ENCODE measurements at places on chromosomes 2 and 18.

GRCh38 chr2:126586317-126586716 is 69.6 kb upstream of the GYPC start:
- no peak for DNase-seq

DNA sequence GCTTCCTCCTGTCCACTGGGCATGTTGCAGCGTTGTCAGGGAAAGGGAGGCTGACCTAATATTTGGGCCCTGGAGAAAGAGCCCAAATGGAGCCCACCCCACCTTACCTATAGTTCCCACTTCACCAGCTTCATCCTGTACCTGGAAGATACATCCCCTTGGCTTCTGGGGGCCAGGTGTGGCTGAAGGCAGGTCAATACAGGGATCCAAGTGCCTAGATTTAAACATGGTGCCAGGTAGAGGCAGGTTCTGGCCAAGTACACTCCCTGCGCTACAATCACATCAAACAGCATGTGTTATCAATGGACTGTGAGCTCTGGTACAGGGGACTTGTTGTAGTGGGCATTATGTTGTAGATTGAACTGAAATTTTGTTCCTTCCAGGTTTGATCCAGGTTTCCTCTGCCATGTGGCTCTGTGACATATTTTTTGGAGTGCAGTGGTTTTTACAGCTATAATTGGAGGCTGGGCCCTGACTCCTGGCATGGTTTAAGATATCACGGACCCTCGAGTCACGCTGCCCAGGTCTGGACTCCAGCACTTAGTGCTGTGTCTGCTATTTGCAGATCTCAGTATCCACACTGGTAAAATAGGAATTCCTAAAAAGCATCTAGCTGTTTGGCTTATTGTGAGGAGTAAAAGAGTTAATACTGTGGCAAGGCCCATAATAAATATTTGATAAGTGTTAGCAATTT is 23.8 kb downstream of the MYCN start:
- DNase-seq: no peak

DNA sequence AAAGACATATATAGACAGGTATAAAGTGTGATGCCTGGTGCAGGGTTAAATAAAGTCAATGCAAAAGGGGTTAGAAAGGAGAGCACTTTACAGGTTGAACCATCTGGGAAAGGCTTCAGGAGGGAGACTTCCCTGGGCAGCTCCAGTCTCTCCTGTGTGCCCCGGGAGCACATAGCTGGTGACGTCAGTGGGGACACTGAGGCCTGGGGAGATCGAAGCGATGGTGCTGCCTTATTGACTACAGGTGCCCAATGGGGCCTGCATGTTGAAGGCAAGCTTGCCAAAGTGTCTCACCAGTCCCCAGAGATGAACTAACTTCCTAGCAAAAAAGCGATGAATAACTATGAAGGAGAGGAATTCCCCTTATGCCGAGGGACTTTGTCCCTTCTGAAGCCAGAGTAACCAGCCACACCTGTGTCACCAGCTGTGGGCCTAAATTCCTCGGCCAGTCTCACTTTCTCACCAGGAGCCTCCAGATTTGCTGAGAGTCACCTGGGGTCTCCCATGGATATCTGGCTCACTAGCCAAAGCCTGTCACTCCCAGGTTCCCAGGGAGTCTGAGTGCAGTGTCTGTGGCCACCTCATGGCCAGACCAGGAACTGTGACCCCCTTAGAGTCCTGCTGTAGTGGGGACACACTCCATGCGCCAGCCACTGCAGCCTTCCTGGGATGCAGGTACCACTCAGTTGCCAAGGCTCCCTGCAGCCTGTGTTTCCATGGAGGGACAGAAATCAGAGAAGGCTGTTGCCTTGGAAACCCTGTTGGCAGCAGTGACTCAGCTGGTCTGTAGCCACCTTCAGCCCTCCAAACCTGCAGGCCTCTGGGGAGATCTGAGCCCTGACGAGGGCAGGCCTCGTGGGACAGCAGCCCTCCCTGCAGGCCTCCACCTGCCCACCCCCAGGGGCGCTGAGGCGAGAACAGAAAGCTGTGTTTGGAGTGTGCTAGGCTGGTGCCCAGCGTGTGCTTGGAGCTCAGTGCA is 128.7 kb downstream of the CTIF start:
- no peak for DNase-seq

DNA sequence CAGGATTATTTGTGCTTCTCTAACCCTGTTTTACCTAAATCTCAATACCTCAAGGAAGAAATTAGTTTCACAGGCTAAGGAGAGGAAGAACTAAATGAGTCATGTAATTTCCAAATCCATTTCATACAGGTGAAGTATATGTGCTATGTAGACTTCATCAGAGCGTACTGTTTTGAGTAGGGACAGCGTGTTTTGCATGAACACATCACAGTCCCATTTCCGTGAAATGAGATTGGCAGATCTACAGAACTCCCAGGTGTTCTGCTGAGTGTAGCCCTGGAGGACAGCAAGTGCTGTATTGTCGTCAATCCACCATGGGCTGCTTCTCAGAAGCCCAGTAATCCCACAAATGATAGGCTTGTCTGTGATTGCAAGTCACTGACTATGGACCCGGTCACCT is 97.7 kb downstream of the XRCC5 start:
- DNase-seq: no peak

- DNase-seq: no peak
Observed at GRCh38 chr2:110834134-110834827, 101.9 kb downstream of the ACOXL start.

DNA sequence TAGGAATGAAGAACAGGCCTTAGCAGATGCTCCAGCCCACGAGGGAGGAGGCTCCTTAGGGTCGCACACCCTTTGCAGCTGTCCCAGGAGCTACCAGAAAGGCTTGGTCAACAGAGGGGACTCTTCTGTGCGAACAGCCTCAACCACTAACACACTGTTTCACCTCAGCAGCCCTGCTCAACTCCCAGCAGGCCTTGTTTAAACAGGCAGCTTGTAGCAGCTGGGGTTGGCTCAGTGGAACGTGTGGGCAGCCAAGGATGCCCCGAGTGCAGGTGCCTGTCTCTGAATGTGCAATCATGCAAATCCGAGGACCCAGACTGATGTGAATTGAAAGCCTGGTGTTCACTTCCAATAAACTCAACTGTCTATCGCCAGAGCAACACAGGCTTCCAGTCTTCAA is 88.7 kb upstream of the CXCR4 start:
- DNase-seq: no peak

GRCh38 chr18:5413447-5413846 is 117.9 kb upstream of the ZBTB14 start:
- no peak for DNase-seq

GRCh38 chr2:169119851-169120250 is 50.5 kb downstream of the DHRS9 start:
- DNase-seq: no peak

DNA sequence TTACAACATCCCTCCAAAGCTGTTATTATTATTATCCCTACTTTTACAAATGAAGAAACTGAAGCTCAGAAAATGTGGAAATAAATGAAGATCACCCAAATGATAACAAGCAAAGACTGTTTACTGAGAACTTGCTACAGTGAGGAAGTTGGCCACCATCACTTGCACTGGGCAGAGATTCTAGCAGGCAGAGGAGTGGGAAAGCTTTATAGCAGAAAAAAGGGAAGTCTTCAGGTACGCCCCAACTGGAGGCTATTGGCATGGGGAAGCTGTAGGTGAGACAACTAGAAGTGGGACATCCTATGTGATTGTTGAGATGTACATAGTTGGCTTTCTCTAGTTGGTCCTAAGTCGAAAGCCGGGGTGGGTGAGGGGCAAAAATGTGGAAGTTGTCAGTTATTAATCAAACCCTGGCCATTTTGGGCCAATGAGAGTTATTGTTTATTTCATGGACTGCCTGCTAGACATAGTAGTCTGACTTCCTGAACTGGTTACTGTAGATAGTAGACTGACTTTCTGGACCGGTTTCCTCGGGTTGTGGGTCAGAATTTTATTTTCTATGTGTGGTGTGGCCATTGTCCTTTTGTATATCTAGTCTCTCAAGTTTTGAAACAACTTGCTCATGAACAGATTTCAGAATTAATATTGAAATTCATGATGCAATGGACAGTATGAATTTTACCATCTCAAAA is 40.2 kb upstream of the STAT4 start:
- DNase-seq: no peak

- peak; percentile 67 for DNase-seq
Observed at GRCh38 chr2:178914259-178914849, 107.1 kb upstream of the TTN start.

DNA sequence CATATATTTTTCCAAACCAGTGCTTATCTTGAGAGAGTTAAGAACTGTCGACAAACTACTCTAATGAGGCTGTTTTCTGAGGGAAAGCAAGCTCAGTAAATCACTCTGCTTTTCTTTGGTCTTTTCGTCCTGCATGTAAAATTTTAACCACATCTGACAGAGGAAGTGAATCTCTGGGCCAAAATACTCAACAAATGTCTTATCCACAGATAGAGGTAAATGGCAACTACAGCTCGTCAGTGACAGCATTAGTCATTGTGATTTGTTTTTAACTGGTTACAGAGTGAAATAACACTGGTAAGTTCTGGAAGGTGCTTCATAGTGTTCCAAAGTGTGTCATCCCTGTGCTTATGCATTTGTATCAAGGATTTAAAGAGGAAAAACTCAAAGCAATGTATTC is 82.6 kb upstream of the SLC8A1 start:
- DNase-seq: no peak

DNA sequence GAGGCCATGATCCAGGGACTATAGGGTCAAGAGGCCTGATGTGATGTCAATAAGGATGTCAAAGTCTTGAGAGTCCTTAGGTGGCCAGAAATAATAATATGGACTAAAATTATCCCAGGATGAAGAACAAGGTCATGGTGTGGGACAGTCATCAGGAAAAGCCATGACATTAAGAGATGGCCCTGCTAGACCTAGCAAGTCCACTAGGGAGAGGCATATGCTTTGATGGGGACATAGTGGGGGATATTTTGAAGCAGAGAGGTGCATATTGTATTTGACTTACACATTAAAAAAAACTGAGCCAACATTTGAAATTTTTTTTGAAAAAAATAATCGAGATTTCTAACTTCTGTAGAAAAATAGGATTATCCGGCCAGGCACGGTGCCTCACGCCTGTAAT is 53.3 kb upstream of the CXCR4 start:
- DNase-seq: no peak

- no peak for DNase-seq
Observed at GRCh38 chr2:10235909-10236550, 66.7 kb upstream of the HPCAL1 start.

DNA sequence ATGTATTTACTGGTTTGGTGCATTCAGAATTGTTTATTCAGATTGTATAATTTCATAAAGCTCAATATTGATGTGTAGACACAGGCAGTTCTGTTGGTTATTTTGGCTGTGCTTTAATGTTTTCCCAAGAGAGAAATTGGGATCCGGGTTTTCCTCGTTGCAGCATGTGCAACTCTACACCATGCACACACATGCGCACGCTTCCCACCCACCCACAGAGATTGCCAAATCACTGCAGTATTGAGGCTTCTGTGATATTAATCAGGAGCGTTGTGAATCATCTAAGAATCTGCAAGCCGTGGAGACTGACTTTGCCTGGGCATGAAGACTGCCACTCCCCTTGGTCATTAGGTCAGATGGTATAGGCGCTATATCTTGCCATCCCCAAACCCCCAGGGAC is 571.5 kb downstream of the SLC4A3 start:
- DNase-seq: no peak

- no peak for DNase-seq
Observed at GRCh38 chr2:70513738-70514137, 39.9 kb downstream of the TGFA start.

DNA sequence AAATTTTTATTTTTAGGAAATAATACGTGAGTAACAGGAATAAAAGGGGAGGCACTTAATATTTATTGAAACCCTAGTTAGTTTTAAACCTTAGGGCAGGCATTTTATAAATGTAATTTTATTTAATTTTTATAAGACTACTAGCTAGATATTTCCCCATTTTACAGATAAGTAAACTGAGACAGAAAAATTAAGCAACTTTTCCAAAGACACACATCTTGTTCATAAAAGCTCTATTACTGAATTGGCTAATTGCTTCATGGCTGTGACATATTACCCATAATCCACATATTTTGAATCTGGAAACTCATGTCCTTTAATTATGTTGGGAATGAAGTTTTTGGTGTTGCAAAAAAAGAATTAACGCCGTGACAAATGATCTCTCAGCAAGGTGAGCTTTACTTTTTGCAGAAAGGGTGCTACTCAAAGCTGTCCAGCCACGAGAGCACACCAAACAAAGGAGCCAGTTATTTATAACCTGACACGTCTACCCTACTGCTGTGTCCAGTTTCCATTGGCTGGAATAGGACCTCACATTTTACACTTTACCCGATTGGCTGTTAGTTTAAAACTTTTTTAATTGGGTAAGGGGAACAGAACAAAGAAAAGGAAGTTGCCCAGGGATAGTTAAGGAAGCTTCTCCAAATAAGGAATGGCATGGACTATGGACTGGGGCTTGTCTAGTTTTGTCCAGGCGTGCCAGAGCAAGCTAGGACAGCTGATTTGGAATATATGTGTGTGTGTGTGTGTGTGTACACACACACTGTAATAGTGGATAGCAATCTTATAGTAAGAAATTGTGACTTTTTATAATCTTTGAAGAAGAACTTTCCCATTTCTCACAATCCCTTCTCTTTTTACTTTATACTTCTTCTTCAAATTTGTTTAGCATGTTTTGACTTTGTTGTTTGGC is 54.2 kb downstream of the COMMD1 start:
- DNase-seq: no peak

- no peak for DNase-seq
Observed at GRCh38 chr2:238722181-238722580, 125.7 kb upstream of the TWIST2 start.

- no peak for DNase-seq
Observed at GRCh38 chr2:159454185-159454584, 162.2 kb downstream of the BAZ2B start.
